ENCODE measurements at places on chromosomes 2 and 18.

DNA sequence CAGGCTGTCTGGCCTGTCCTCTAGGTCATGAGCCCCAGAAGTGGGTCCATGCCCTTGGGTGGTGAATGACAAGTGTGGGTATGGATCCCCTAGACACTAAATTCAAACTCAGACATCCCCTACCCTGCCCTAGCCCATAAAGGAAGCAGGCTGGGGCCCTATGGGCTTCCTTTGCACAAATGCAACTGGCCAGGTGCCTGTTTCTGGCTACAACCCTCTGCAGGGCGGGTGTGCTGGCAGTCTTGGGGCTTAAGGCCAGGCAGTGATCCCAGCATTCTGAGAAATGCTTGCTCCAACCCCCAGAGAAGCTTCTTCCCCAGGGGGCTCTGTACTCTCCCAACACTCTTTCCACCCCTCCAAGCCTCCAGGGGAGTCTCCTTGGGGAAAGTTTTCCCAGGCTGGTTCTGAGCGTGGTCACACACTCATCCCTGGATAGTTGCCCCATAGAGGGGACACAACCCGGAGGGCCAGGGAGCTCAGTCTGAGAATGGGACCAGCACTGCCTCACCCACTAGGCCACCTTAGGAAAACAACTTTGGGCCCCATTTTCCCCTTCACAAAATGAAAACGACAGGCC, 16.6 kb upstream of the ASPRV1 start:
- DNase-seq, result no peak

GRCh38 chr2:39922679-39923405, 143.8 kb upstream of the THUMPD2 start:
- no peak for DNase-seq

- DNase-seq, result peak; percentile 27
Observed at GRCh38 chr18:9613550-9614400, 584 bp downstream of the PPP4R1 start.

DNA sequence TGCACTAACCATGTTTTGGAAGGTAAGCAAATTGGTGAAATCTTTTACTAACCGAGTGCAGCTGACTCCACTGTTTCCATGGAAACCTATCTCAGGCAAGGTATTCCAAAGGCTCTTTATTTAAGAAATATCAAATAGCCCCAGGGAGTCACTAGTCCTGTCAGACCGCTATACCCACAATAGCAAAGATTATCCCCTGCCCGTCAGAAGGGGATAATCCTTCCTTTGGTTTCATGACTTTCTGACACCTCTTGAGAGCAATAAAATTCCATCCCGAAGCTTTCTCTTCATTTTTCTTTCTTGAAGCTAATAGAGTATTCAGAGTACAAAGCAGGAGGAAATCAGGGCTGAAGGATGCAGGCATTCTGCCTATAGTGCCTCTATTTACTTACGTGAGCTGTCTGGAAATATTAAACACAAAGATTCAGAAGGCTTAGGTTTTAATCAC, 34.7 kb upstream of the MAP2 start:
- DNase-seq, result no peak

GRCh38 chr2:134792186-134792585, 46.2 kb upstream of the ACMSD start:
- no peak for DNase-seq

DNA sequence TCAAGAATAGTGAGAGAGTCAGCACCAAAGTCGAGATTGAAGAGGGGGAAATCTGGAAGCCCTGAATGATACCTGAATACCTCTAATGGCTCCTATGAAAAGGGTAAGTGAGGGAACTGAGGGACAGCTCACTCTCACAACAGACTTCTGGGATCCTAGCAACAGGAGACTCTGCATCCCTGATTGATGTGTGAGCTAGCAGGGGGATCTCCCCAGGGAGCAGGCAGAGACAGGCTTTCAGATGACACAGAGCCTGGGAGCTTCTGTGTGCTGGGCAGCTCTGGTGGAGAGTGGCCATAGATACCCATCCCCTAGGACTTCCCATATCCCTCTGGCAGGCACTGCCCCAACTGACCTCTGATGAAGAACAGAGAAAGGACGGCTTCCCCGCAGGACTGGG, 206.2 kb downstream of the EXOC6B start:
- no peak for DNase-seq

DNA sequence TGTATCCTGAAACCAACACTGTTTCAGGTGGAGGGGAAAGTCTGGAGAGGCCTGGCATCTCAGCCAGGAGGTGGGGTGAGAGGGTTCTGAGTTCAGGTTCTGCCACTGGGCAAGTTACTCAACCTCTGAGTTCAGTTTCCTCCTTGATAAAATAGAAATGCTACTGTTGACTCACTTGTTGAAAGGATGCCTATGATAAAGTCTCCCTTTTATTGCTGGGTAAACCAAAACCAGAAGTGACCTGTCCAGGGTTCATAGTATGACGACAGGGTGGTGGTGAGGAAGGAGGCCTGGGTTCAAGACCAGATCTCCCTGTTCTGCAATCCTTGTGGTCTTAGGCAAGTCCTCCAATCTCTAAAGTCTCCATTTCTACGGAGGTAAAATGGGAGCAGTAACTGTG, 232.7 kb downstream of the PRKCE start:
- no peak for DNase-seq

- no peak for DNase-seq
Observed at GRCh38 chr2:20030224-20030623, 17.8 kb upstream of the MATN3 start.

- no peak for DNase-seq
Observed at GRCh38 chr18:7740821-7741220, 173.7 kb downstream of the PTPRM start.

DNA sequence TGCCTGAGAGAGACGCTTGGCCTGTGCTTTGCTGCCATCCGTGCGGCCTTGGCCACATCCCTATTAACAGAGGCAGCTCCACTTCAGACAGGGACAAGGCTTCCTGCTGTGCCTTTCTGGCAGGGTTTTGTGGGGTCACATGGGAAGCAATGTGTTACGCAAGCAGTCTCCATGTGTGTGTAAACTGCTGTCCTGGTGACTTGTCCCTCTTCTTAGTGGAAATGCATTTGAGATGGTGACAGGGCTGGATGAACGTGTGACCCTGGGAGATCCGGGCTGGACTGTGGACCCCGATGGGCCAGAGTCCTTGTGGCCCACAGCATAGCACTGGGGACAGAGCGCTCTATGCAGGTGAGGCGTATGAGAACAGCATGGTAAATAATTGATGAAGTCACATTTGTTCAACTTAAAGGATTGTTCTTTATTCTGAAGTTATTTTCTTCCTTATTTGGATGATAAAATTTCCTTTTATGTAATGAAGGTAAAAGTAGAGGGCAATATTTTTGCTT, 23.2 kb downstream of the ASB1 start:
- no peak for DNase-seq

GRCh38 chr2:230916218-230916617, 8.8 kb downstream of the GPR55 start:
- no peak for DNase-seq

DNA sequence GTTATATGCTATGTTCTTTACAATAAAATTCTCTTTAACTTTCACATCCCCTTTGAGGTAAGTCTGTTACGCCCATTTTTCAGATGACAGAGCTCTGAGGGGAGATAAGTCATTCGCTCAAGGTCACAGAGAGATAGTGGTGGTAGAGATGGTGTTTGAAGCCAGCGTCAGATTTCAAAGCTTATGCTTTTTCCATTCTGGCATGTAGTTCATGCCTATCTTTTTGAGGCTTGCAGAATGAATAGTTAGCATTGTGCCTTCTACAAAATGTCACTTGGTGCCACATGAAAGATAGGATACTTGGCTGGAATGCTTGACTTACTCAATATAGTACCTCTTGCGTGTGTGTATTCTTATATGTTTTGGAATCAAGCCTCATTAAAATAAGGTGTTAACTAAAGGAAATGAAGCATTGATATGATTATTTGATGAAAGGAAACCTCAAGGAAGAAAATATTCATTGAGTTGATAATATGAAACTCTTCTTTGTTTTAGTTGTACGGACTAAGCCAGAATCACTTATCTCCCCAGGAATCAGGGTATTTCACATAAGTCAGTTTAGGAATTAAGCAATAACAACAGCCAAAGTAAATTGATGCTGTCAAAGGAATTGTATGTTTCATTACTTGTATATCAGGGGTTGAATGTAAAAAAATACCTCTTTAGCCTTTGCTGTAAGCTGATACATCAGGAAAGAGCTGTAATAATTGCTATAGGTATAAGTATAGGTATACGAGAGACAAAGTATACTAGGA, 15.5 kb downstream of the SPATS2L start:
- no peak for DNase-seq

DNA sequence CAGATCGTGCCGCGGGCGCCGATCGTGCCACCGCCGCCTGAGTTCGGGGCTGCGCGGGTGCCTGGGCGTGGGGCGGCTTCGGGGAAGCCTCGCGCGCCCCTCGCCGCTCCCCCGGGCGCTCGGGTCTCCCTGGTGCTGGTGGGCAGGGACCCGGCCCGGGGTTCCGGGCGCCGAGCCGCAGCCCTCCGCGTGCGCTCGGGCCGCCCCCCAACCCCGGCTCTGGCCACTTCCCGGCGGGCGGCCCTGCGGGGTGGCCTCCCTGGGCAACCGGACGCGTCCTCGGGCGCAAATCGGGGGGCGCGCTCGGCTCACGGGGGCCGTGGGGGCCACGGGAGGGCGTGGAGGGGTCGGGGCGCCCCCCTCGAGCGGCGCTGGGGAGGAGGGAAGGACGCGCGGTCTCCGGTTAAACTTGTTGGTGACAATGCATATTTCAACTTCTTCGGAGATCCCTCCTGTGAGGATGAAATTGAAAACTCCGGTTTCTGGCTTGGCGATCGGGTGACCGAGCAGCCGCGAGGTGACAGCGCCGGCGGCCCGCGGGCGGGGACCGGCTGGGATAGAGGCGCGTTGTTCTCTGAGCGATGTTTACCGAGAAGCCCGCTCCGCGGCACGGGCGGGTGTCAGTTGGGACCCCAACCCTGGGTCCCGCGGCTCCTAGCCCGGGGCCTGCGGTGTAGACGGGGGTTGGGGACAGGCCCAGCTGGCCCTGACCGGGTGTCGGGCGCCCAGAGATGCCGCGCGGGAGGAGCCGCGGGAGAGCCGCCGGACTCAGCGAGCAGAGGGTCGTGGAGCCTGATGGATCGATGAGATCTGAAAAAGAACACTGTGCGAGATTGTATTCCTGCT, 676 bp downstream of the SH3BP4 start:
- DNase-seq, result no peak

GRCh38 chr18:32378705-32379104, 92.0 kb downstream of the GAREM1 start:
- DNase-seq, result no peak

DNA sequence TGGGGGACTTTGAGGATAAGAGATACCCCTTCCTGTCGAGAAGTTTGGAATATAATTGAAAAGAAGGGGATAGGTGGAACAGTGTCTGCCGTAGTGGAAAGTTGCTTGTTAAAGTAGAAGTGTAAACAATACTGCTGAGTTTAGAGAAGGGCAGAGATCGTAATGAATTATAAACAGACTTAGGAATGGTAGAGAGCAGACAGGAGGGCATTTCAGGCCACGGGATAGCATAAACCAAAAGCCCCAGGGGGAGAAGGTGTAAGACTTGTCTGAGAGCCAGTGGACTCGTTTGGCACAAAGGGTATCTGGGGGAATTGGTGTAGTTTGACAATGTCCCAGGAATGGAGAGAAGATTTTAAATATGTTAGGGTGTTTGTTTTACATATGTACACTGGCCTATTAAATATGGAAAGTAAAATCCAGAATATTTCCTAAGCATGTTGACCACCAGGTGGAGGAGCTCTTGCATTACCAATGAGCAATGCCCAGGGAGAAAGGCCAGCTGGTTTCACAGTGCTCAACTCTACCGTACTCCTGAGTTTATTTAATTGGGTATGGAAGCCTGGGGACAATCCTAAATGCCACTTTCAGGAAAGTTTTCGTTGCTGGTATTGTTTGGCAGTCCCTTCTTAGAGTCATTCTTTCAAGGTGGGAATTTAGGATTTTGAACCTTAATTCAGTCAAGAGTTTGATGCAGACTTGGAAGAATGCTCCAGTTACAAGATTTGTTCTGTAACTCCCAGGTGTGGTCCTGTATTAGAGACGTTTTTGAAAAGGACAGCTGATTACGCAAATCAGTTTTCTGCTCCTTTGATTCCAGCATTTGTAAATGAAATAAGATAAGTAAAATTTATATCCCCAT, 7.5 kb downstream of the COPS8 start:
- no peak for DNase-seq

DNA sequence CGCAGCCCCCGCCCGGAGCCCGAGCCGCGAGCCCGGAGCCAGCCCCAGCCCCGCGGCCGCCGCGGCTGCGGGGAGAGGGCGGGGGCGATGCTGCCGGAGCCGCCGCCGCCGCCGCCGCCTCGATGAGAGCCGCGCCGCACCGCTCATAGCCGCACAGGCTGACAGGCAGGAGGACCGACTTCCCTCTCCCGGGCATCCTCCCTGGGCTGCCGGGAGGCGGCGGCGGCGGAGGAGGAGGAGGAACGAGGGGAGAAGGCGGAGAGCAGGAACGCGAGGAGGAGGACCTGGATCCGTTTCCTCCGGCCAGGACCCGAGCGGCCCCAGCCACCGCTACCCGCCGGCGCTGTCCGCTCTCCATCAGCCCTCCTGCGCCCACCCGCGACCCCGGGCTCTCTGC, 370 bp downstream of the KLHL29 start:
- no peak for DNase-seq

DNA sequence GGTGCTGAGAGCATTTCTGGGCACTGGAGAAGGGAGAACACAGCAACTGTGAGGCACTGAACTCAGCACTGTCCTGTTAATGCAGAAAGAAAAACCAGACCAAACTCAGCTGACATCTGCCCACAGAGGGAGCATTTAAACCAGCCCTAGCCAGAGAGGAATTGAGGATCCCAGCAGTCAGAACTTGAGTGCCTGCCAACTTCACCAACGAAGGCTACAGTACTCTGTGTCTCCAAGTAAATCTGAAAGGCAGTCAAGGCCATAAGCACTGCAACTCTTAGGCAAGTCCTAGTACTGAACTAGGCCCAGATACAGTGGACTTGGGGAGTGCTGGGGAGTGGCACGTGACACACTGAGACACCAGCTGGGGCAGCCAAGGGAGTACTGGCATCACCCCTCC, 176.2 kb upstream of the ZC3H15 start:
- DNase-seq, result no peak

DNA sequence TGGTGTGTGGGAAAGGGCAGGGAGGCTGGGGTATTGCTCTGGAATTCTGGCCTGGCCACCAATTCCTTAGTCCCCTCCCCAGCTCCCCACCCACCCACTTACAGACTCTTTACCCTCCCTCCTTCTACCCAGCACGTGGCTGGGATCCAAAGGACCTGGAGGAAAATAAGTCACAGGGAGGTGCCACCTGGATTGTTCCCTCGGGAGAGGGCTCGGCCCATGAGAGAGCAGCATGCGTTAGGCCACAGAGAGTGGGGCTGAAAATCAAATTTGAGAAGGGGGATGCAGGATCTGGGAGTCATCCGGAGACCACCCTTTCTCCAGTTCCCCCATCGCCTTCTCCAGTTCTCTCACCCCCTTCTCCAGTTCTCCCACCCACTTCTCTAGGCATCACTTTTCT, 3.0 kb downstream of the ASPRV1 start:
- DNase-seq, result no peak

GRCh38 chr2:177631680-177632079, 239.1 kb downstream of the AGPS start:
- no peak for DNase-seq

GRCh38 chr18:59621027-59621426, 76.2 kb downstream of the CCBE1 start:
- no peak for DNase-seq
